ENCODE measurements at places on chromosomes 2 and 18.

- no peak for DNase-seq
Measured at GRCh38 chr18:61096226-61096625, 237.0 kb upstream of the CDH20 start.

DNA sequence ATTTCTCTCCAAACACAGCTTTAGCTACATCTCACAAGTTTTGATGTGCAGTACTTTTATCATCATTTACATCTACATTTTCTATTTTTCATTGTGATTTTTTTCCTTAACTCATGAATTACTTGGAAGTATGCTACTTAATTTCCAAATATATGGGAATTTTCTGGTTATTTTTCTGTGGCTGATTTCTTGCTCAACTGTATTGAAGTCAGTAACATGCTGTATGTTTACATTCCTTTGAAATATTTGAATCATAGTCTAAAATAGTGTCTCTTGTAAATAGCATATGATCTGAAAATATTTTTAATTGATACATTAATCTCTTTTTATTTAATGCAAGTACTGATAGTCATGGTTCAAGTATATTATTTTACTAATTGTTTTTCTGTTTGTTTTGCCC, 26.0 kb upstream of the GALNT5 start:
- no peak for DNase-seq

DNA sequence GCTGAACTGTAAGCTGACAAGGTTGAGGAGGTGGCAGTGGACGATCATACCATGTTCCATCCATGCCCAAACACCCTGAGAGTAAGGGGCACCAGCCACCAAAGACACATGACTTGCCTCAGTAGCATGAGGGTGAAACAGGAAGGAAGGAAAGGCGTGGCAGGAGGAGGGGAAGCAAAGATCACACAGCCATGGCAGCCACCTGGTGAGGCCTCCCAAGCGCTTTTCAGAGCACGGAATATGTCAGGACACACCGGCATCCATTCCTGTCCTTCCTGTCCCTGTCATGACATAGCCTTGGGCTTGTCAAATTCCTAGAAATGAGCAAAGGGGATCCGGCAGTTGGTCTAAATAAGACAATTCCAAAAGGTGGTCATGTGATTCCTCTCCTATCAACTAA, 118.7 kb downstream of the MYO5B start:
- DNase-seq: no peak

DNA sequence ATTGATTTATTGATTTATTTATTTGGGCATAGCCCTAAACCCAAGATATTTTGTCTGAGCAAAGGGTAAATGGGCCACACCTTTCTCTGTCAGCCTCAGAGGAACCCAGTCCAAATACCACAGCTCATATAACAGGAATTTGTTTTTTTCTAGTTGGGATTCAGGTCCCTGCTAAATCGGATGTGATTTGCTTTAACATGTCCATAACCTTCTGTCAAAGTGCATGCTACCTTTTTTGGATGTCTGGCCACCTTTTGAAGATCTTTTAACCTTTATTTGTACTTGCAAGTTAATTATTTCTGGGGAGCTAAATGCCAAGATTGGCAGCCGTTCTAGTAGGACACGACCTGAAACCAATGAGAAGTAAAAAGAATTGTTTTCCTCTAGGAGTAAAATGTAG, 303.2 kb upstream of the UBE2E3 start:
- no peak for DNase-seq

DNA sequence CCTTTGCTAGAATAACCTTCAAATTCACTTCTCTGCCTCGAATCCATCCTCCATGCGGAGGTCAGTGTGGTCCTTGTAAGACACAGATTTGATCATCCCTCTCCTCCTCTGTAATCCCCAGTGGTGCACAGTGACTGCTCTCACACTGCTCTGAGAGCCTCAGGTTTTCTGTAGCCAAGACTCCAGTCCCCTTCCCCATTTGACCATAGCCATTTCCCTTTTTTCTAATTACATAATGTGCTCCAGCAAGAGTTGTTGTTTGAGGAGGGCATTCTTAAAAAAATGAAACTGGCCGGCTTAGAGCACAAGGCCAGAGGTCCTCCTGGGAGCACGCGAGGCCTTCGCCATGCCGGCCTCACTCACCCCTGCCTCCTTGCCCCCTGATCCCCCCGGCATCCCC, 34.7 kb upstream of the LPIN1 start:
- no peak for DNase-seq

DNA sequence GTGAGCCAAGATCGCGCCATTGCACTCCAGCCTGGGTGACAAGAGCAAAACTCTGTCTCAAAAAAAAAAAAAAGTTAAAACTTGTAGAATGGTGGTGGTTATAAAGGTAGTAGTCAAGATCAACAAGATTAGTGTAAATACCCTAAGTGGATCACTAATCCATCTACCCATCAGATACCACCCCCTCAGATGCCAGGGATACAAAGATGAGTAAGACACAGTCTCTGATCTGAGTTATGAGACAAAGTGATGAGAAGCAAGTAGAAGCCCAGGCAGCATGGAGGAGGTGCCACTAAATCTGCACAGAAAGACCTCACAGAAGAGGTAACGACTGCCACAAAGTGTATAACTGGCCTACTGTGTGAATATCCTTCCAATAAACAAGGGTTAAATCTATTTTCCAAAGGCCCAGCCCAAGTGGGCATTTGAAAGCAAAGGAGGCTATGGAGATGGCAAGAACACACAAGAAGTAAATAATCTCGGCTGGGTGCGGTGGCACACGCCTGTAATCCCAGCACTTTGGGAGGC, 20.2 kb downstream of the NFE2L2 start:
- DNase-seq: no peak

DNA sequence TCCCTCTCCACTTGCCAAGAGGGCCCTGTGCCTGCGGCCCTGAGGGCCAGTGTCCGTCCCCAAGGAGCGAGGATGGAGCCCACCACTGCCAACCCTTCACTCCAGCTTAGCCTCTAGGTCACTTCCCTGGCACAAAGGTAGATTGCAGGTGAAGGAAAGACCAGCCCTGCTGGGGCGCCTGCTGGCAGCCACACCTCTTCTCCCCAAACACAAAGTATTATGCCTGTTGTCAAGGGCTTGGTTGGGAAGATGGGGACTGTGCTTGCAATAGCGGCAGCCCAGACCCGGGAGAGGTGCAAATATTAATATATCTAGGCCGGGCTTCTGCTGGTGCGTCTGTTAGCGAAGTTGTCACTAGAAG, 7.7 kb downstream of the KCNF1 start:
- no peak for DNase-seq

- no peak for DNase-seq
Measured at GRCh38 chr2:235444101-235444597, 49.7 kb upstream of the AGAP1 start.

DNA sequence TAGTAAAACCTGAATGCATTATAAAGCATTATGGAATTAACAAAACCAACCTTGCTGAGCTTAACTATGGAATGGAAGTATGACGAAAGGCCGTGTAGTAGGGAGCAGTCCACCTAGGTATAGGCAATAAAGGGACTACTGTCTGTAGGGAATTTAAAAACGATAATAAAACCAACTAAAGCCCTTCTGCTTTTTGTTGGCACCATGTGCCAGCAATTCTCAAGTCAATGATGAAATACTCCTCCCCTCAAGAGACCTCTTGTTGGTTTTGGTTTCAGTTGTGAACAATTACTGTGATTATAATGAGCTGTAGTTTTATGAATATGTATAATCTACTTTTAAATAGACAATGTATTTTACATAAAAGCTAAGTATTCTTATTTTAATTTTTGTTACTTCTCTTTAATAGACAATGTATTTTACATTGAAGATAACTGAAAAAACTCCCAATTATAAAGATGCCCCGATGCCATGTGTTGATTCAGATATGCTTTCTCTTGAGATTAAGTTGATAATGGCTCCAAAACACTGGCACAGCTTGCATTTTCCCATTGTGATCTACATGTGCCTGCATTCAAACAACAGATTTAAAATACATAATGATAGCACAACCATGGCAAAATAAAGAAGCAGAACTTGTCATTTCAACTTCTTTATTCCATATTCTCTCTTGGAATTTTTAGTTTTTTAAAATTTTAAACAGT, 55.5 kb upstream of the ZDBF2 start:
- no peak for DNase-seq

DNA sequence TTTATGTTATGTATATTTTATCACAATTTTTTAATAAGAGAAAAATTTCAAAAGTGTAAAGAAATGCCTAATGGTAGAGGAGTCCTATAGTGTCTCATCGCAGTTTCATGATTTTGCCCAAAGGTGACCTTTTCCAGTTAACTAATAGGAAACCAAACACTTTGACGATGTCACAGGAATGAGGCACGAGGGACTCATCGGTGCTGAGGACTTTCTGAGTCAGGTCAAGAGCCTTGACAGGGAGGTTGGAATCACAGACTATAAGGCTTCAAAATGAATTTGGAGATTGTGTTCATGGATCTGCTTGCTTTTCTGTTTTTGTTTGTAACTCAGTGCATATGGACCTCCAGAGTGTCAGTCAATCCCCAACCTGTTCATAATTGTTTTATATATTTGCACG, 15.1 kb upstream of the RTTN start:
- no peak for DNase-seq

GRCh38 chr2:112483042-112483473, 1.1 kb downstream of the TTL start:
- no peak for DNase-seq

GRCh38 chr18:6757931-6758330, 28.4 kb downstream of the ARHGAP28 start:
- no peak for DNase-seq

DNA sequence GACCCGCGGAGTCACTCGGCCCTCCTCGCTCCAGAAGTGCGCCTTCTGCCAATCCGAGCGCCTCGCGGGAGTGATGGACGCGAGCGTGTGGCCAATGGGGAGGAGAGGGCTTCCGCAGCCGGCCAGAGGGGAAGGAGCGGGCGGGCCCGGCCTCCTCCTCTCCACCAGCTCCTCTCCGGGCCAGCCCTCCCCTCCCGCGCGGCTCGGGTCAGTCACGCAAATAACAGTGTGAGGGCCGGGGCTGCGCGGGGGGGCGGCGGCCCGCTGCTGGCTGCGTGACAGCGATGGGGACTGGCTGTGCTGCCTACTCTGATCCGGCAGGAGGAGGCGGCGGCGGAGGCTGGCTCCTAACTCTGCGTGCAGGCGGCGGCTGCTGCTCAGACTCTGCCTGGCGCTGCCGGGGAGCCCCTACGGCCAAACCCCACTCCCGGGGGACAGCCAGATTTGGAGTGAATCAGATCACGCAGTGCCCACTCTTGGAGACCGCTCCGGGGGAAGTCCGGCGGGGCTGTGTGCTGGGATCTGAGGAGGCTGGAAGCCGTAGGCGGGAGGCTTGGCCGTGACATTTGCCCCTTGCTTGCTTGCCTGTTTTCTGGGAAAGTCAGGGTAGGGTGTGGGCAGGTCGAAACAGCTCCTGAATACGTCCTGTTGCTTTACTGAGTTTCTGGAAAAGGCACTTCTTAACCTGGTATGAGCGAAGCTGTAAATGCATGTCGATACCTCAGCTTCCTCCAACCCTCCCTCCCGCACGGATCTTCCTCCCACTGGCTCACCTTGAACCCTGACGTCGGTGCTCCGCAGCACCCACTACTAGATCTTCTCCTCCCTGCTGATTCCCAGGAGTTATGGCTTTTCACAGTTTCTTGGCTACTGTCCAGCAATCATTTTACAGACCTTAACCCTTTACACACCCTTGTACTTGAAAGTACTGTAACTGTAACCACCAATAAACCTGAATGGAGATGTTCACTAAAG, 97.9 kb upstream of the SERTAD2 start:
- no peak for DNase-seq

- no peak for DNase-seq
Measured at GRCh38 chr18:72868585-72869225, 918 bp upstream of the NETO1 start.

DNA sequence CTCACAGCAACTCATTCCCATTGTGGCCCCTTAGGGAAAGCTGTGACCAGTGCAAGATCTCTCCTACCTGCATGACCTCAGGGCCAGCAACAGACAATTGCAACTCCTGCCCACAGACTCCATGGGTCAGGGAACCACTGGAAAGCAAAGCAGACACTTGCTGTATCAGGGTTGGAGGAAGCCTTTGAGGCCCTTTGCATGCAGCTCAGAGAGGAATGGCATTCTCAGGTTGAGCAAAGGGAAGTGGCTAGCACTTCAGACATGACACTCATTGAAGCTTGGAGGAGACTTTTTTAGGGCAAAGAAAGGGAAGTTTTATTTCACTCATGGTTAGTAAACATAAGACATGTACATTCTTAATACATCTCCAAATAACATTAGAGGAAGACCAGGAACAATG, 22.1 kb downstream of the IL1F10 start:
- DNase-seq: no peak

- no peak for DNase-seq
Measured at GRCh38 chr2:218811382-218811781, 20.2 kb downstream of the PRKAG3 start.

DNA sequence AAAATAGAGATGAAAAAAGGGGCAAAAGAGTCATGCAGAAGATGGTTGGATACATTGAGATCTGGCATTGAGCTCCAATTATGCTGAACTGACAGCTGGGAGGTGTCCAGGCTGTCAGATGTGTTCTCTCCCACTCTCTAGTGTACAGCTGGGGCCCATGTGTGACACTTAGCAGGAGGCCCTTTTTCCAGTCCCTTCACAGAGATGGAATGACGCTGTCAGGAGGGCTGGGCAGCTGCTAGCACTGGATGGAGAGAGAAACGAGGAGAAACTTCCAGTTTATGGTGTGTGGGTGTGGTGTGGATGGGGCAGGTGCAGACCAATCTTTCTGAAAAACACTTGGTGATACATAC, 437.7 kb upstream of the HS6ST1 start:
- DNase-seq: no peak

DNA sequence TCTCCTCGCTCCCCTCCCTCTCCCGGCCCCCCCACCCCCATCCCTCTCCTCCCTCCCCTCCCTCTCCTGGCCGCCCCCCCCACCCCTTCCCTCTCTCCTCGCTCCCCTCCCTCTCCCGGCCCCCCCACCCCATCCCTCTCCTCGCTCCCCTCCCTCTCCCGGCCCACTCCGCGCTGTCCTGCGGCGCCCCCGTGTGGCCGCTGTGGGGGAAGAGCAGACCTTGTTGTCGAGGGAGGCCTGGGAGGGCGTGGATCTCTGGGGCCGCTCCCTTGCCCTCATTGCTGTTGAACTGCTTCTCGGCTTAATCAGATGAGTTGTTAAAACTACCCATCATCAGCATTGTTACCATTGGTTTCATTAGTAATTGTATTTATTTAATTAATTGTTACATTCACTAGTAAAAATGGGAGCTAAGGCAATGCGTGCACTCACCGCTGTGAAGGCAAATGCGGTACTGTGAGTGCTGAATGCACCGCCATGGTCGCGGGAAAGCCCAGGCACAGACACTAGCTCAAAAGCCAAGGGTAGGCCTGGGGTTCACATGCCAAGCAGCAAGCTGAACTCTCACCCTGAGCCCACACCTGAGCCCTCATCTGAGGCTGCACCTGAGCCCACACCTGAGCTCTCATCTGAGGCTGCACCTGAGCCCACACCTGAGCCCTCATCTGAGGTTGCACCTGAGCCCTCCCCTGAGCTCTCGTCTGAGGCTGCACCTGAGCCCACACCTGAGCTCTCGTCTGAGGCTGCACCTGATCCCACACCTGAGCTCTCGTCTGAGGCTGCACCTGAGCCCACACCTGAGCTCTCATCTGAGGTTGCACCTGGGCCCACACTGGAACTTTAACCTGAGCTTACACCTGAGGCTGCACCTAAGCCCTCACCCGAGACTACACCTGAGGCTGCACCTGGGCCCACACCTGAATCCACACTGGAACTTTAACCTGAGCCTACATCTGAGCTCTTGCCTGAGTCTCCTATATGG, 8.8 kb downstream of the RTP5 start:
- DNase-seq: peak; percentile 81

GRCh38 chr2:232085164-232085563, 123.7 kb downstream of the DIS3L2 start:
- DNase-seq: no peak

GRCh38 chr2:112772322-112772721, 7.9 kb upstream of the CKAP2L start:
- DNase-seq: no peak

GRCh38 chr2:15732341-15733077, 140.8 kb downstream of the DDX1 start:
- DNase-seq: no peak

Data from activated T-cell treated with anti-CD3 and anti-CD28 coated beads, Interleukin-2, amount 50 U/mL, for 1 hour (primary cell).